Activated T-cell treated with anti-CD3 and anti-CD28 coated beads for 1 hour (primary cell): ENCODE measurements at places on chromosomes 1 and 21.

DNA sequence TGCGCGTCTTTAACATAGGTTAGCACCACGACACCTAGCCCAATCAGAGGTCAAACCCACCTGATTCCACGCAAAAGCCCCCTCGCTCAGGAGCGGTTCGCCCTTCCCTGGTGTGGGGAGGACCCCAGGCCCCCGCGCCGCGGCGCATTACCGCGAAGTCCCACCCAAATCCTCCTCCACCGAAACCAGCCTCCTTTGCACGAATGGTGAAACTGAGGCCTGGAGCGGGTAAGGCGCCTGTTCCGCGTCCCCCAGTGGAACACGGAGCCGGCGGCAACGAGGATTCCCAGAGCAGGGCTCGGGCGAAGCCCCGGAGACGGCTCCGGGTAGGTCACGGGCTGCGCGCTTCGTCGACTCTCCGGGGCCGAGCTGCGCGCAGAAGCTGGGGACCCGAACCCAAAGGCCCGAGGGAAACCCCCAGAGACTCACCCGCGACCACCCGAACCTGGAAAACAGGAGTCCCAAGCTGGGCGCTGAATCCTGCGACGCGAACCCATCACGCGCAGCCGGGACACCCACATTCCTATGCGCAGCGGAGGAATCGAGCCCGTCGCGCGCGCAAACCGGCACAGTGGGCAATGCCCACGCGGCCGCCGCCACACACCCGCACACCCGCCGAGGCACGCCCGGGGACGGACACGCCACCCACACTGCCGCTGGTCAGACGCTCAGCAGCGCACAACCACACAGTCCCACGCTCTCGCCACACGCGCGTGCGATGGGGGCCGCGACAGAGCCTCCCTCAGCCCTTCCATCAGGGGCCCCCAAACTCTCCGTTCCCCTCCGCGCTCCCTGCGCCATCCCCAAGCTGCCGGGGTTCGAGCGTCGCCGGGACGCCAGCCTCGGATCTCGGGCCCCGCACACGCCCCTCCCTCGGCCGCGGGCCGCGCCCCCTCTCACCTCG lies 507 bp downstream of the GLIS1 start:
- DNase-seq = no peak

DNA sequence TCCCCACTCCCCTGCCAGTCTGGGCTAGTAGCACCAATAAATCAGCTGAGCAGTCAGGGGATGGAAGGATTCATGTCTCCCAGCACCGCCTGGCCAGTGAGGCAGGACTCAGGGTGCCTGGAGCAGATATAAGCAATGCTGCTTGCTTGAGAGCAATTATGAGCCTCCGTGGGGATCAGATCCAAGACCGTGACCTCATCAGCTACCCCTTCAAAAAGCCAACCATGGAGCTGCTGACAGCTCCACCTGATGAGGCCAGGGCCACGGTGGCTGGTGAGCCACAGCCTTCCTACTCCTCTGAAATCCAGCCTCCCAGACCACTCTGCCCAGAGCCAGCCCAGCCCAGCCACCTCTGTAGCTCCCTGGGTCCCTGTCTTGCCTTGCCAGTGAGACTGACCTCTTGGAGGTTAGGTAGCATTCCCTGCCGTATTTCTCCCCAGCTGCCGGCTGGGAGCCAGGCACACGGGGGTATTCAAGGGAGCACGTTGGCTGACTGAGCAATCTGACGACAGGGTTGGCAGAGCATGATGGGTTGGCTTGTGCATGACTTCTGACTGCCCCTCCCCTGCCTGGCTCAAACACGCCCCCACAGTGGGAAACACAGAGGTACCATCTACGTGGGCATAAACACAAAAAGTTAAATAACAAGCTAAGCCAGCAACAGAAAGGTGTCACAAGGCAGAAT lies 28.4 kb downstream of the SYT2 start:
- DNase-seq = no peak

DNA sequence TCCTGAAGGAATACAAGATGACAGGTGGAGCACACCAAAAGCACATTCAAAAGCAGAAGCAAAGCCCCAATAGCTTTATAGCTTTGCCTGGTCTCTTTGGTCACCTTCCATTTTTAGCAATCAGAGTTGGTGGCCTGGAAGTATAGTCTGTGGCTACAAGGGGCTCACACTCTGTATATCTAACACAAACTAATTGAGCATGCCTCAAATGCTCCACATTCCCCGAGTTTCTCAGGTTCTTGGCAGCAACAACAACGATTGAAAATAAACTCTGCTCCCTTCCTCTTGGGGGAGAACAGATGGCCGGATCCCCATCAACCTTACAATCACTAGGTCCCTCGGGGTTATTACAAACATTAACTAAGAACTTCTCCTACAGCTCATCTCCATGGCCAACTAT lies 24.9 kb upstream of the TADA1 start:
- DNase-seq = no peak

- DNase-seq = no peak
Observed at GRCh38 chr1:75273110-75273509, 138.9 kb downstream of the LHX8 start.

GRCh38 chr1:28648474-28649198 lies at the start of gene RNU11:
Gene RNU11 (plus strand): TSS chr1:28648600.
- peak; percentile 80 for DNase-seq

DNA sequence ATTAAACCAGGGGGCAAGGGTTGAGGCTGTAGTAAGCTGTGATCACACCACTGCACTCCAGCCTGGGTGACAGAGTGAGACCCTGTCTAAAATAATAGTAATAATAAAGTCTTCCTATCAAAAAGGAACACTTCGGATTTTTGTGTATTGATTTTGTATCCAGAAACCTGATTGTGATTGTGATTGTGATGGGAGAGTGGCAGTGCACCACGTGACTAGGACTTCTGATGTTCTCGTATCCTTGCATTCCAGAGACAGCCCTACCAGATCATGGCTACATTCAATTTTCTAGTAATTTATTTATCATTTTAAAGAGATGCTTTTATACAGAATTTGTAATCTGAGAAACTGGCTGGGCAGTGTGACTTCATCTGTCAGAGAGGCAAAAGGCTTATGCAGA lies 2.6 kb upstream of the KIF1B start:
- DNase-seq = no peak

- no peak for DNase-seq
Observed at GRCh38 chr1:8398677-8399076, 80.8 kb downstream of the SLC45A1 start.
